Fibroblast of the aortic adventitia (primary cell): ENCODE measurements at places on chromosomes 1 and 21.

DNA sequence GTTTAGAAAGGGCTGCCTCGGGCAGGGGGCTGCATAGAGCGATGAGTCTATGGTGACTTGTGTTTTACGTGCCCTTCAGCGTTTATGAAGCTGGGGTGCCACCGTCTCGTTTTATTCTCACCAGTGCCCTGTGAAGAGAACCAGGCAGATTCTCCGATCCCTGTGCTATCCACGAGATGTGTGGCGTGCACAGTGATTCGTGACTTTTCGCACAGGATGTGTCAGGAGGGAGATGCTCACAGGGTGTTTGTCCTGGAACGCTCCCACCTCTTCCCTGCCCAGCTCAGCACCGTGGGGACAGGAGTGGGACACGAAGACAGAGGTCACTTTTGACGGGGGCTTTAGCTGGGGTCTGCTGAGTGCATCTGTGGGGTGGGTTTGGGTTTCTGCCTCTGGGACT, 54.9 kb upstream of the AJAP1 start:
- no peak for DNase-seq

- no peak for DNase-seq
Measured at GRCh38 chr1:235106457-235106856, 22.2 kb downstream of the TOMM20 start.

- no peak for DNase-seq
Measured at GRCh38 chr1:226666164-226666506, 72.9 kb downstream of the ITPKB start.

GRCh38 chr1:20496241-20496661, 10.2 kb upstream of the CAMK2N1 start:
- DNase-seq = peak; percentile 41

DNA sequence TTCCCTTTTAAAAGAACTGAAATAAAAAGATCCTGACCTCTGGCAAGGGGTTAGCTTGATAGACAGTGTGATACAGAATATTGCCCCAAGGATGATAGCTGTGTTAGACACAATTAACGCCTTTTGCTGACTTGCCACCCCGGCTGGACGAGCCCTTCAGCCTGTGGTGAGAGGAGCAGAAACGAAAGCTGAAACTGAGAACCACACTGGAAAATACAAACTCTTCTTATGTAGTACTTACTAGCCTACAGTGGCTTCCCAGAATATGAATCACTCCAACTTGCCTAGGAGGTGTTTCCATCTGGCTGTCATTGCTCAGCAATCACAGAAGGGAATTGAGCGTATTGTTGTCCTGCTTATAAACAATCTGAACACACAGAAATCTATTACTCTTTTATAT, 22.9 kb downstream of the SAMSN1 start:
- DNase-seq = no peak

DNA sequence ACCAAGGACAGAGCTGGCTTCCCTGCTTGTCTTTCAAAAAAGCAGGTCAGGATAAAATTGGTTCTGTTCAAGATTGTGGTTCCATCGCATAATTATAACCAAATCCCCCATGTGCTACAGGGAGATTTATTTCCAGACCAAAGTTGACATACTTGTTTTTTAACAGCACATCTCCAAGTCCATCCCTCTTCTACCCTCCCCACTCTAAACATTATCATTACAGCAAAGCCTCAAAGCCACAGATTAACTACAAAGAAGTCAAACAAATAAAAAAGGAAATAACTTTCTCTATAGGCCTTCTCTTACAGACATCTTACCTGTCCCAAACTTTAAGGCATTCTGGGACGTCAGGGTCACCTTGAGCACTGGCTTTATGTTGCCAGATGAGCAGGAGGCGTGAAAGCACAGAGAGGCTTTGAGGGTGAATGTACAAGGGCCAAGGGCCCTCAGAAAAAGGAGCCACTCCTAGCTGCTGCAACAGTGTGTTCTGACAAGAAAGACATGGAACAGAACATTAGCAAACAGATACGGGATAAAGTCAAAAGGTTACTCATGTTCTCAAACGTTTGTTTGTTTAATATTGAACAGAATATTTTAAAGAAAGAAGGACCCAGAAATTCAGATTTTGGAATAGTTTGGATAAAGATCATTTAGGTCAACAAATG, 31.2 kb downstream of the UBR4 start:
- DNase-seq = no peak

- DNase-seq = no peak
Measured at GRCh38 chr1:200992382-200993048, 31.0 kb downstream of the KIF21B start.
